ENCODE measurements at places on chromosomes 6 and 20.

DNA sequence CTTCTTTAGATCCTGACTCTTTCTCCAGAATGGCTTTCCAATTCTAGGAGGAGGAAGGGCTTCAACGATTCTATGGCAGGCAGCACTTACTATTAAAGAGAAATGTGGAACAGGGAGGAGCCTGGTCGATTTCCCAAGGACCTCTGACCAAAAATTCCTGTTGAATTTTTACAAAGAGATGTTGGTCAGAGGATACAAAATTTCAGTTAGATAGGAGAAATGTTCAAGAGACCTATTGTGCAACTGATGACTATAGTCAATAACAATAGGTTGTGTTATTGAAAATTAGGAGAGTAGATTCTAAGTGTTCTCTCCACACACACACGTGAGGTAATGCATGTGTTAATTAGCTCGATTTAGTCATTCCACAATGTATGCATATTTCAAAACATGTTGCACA, 130.1 kb upstream of the TNFAIP3 start:
- DNase-seq, result no peak

DNA sequence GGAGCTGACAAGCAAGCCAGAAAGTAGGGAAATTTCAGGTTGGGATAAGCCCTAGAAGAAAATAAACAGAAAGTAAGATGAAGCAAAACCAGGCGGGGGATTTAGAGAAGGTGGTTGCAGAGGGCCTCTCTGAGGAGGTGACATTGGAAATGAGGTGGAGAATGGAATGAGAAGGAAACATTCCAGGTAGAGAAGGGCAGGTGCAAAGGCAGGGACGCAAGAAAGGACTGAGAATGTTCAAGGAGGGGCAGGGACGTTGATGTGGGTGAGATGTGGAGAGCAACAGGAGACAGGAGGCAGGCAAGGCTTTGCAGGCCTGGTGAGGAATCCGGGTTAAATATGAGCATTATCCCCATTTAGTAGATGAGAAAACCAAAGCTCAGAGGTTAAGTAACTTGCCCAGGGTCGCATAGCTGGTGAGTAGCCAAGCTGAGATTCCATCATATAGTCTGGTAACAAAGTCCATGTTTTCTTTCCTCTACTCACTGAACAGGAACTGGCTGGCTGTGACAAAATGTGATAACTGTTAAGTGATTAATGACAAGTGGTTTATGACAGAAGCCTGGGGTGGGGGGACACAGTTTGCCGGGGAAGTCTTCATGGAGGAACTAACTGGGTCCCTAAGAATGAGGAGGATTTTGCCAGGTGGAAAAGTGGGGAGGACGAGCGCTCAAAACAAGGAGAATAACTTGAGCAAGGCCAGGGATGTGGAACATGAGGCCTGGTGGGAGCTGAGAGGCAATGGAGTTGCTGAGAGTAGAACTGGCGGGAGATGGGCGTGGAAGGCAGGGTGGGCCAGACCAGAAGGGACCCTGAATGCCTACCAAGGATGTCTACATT, 32.6 kb downstream of the MRPL14 start:
- no peak for DNase-seq

DNA sequence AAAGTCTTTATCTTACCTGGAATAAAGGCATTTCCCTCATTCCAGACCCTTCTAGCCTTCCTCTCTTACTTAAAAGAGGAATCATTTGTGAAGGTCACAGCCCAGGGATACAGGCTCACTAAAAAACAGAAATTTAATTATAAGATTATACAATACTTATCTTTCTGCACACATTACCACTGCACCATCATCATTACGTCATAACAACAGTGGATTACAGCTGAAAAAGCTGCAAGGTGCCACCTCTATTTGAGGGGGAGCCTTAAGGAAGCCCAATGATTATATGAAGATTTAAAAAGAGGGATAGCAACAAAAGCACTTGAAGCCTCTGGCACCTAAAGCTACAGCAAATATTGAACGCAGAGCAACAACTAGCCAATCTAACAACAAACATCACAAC, 452.9 kb upstream of the EYS start:
- DNase-seq, result no peak

DNA sequence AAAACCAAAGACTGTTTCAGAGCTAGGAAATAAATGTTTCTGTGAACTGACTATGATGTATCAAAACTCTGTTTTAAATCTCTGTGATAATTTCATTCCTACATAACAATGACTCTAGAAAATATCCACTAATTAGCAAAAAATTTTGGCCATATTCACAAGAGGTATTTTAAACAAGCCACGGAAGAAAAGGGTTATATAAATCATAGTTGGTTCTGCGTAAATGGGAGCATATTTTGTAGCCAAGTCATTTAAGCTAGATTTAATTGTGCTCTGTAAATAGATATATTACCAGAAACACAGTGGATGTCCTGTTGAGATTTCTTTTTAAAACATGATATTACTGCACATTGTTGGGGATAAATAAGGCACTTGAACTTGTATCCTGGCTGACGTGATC, 416.5 kb upstream of the PLCB4 start:
- DNase-seq, result no peak

- no peak for DNase-seq
Measured at GRCh38 chr6:18350712-18351111, 36.4 kb upstream of the RNF144B start.

GRCh38 chr6:116572162-116572561, 858 bp downstream of the RWDD1 start:
- DNase-seq, result peak; percentile 29

DNA sequence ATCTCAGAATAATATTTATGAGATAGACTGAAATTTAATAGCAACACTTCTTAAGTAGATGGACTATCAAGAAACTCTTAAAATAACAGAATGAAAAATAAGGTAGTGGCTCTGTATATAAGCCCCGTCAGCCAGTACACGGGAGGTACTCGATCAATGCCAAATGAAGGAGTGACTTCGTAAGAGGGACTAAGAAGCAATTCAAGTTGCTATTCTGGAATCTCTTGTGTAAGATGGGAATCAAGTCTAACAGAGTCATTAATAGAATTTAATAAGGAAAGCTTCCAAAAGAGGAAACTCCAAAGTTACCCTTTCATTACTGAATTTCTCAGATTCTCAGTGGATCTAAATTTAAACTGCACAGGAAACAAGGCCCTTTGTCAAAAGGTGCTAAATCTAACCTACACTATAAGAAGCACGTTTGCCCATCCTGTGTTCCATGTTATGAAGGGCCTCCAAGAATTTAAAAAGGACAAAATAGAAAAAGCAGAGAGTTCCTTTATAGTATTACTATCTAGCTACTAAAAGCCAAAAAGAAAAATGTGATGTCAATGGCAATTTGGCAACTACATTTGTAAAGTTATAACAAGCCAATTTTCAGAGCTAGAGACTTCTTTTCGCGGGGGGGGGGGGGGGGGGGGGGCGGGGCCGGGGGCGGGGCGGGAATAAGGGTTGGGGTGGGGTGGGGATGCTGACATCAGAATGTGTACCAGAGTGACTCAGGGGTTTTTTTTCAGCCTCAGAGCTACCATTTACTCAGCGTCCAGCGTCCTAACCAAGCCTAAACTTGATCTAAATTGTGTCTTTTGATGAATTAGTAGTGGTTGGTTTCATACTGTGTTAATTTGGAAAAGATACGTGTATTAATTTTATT, 200.6 kb downstream of the GMPR start:
- no peak for DNase-seq

DNA sequence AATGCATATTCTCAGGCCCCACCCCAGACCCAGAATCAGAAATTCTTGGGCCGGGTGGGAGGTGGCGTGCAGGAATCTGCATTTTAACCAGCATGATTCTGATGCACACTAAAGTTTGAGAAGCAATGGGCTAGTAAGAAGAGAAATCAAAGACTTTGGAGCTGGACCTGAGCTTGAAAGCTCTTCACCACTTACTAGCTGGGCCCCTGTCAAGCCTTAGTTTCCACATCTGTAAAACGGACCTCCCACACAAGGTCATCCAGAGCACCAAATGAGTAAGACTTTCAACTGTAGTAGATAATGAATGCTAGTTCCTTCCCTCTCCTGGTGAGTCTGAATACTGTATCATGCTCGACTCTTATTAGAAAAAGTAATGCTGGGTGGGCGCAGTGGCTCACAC, 87.0 kb downstream of the TBC1D7 start:
- DNase-seq, result no peak

DNA sequence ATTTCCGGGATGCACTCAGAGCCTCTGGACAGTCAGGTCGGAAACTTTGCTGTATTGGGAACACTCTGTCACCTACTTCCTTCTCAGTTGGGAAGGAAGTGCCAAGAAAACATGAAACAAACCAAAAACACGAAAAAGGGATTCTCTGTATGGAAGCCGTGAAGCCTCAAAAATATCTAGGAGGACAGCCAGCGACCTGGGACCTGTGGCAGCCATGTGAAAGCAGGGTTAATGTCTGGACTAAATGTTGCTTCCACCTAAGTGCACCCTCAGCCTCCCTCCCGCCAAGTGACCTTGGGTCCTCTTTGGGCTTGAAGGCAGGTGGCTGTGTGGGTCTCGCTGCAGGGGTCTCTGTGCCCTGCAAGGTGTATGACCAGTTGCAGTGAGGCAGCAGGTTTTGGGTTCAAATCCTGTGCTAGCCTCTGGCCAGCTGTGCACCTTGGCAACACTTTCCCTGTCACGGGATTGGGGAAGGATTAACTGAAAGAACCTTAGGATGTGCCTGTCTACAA, 851 bp downstream of the MAVS start:
- no peak for DNase-seq

DNA sequence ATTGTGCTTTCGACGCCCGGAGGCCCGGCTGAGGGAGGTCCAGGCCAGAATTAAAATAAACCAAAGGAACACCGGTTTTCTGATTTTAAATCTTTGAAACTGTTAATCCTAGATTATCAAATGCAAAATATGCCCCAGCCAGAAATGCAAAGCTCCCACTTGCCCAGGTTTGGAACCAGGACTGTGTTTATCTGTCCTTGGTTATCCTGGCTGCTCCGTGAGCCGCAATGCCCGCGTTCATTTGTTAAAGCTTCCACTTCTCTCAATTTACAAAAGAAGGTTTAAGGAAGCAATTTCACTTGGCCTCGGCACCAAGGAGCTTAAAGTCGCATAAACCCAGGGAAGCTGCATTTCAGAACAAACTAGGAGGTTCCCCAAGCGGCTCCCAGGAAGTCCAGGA, 250.0 kb downstream of the TAF4 start:
- DNase-seq, result no peak

- no peak for DNase-seq
Measured at GRCh38 chr6:37273690-37274089, 15.7 kb upstream of the TMEM217 start.

GRCh38 chr6:27834384-27834783, 77.8 kb downstream of the OR2B2 start:
- DNase-seq, result no peak

- DNase-seq, result no peak
Measured at GRCh38 chr20:41635158-41635557, 17.0 kb upstream of the CHD6 start.

DNA sequence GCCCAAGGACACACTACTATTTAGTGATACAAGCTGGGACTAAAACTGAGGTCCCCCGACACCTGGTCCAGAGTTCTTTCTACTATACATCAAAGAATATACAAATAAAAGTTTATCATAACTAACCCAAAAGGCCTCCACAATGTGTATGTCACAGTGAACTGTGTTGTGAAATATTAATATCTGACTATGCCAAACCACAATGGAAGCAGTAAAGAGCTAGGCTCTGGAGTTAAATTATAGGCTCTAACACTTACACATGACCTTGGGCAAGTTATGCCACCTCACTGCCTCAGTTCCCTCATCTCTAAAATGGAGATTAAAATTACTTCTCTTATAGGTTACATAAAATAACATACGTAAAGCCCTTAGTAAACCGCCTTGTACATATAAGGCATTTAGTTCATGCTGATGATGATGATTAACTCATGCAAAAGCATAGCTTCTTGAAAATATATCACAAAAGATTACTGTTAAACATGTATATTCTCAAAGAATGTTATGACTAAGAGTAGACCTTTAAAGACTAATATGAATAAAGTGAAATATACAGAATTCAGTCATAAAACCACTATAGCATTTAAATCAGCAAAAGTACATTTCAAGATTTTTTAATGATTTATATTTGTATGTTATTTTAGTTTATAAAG, 5.7 kb downstream of the SUPT3H start:
- no peak for DNase-seq

GRCh38 chr6:148221196-148221979, 121.2 kb upstream of the SASH1 start:
- DNase-seq, result peak; percentile 47
